ENCODE measurements at places on chromosomes 1 and 21.

DNA sequence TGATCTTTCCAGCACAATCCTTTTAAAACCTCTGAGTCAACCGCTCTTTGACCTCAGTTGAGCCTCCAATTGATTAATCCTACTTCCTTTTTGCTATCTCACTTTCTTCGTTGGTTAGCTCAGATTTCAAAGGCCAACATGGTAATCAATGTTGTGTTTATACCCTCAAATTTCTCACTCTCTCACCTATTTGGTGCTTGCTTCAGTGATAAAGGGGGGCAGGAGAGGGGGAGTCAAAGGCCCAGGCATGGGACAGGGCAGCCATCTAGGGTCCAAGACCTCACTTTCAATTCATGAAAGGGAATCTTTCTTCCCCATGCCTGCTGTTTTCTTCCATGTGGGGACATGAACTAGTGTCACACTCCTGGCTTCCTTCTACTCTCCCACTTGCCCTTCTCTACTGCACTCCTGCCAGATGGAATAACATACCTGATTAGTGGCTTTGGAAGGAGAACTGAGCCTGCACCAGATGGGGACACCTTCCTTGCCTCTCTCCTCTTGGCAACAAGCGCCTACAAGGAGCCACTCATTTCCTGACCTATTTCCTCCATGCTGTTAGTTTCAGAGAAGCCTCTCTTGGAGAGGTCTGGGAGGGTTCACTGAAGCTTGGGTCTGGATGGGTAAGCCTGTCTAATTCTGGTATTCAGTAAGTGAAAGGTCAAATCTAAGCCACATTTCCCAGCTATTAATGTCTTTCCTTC, 73.3 kb upstream of the ARHGAP29 start:
- DNase-seq: no peak

DNA sequence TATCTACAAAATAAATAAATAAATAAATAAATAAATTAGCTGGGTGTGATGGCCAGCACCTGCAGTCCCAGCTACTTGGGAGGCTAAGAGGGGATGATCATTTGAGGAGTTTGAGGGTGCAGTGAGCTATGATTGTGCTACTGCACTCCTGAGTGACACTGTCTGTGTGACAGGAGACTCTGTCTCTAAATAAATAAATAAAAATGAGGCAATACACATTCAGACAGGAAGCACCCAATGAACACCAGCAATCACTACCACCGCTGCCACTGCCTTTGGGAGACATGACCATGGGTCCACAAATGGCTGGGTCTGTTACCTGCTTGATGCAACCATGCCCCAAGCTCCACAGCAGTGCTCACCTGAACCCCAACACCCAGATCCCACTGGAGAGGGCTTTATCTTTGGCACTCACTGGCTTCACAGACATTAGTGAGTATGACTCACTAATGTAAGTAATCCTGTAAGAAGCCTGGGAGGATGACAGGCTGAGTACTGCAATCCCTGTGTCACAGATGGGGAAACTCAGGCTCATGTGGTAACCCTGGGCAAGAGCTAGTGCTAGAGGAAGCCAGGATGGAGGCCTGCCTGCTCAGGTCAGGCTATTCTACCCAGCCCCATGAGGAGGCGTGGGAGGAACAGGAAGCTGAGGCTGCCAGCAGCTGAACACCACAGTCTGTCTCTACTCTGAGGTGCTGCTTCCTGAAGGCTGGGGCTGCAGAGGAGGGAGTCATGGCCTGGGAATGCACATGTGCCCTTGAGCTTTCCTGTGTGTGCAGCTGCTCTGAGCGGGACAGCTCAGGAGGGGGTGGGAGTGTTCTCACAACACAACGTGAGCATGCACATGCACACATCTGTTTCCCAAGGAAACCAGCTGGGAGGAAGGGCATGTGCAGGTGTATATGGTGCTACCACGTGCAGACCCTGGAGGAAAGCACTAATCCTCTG, 43.0 kb downstream of the SLC9A1 start:
- DNase-seq: no peak

- no peak for DNase-seq
Observed at GRCh38 chr1:232248276-232248820, 381.6 kb downstream of the SIPA1L2 start.

DNA sequence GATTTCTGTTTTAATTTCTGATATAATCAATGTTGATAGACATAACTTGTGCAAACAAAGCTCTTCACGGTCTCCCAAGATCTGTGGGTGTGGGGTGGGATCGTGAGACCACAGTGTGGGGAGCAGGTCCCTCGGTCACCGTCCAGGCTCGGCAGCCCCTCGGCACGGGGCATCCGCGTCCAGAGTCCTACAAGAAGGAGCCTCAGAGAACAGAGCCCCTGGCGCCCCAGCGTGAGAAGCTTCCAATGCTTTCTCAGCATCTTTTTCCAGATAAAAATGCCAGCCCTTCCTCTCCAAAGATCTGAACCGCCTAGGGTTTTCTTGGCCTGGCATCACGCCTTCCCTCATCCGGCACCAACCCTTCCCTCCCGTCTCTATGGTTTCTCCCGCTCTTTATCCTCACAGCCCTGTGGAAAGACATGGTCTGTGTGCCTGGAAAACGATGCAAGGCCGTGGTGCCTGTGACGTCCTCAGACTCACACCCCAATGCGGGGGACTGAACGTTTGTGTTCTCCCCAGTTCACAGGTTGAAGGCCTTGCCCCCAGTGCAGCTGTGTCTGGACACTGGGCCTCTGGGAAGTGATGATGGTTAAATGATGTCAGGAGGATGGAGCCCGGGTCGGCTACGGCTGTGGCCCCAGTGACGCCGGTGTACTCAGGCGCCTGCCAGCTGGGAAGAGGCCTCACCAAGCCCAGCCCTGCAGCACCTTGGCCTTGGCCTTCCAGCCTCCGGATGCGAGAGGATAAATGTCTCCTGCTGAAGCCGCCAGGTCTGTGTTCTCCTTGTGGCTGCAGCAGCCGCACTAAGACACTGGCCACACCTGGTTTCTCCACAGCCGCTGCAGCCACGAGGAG, 45.9 kb upstream of the COL6A2 start:
- DNase-seq: no peak

DNA sequence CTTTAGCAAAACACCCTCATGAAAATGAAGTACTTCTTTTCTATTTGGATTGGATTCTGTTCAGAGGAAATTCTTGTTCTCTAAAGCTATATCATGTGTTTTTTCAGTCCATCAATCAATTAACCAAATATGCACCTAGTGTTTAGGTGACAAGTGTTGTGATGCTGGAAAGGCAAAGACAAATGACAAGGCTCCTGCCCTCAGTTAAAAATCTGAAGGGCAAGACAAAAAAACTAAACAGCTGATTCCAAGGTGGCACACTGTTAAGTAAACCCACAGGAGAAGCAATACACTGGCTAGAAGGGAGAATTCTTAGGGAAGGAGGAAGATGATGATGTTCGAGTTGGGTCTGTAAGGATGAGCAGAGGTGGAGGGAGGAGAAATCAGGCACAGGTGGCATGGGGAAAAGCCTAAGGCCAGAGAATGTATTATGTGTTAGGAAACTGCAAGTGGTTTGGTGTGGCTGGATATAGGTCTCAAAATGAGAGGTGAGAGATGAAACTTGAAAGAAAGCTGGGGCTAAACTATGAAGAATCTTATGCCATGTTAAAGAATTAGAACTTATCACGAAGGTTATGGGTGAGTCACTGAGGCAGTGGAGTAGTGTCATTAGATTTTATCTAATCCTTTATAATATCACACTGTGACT, 51.8 kb upstream of the GFI1 start:
- DNase-seq: no peak

GRCh38 chr1:170200621-170201397, 55.0 kb downstream of the NTMT2 start:
- no peak for DNase-seq

DNA sequence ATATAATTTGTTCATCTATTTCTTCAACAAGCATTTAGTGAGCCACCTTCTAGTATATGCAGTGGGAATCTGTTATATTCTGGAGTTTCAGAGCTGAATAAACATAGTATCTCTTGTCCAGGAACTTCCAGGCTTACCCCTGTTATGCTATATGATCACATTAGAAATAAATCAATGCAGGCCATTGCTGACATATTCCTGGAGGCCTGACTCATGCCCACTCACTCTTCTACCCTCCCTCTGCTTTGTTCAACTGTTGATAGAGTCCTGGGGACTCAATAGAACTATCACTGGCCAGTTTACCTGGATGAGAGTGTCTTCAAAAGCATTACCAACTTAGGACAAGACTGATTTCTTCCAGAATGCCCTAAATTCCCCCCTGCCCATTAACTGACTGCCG, 29.3 kb upstream of the SRSF10 start:
- DNase-seq: no peak

GRCh38 chr1:3879787-3880428, 20.2 kb downstream of the C1orf174 start:
- DNase-seq: no peak

DNA sequence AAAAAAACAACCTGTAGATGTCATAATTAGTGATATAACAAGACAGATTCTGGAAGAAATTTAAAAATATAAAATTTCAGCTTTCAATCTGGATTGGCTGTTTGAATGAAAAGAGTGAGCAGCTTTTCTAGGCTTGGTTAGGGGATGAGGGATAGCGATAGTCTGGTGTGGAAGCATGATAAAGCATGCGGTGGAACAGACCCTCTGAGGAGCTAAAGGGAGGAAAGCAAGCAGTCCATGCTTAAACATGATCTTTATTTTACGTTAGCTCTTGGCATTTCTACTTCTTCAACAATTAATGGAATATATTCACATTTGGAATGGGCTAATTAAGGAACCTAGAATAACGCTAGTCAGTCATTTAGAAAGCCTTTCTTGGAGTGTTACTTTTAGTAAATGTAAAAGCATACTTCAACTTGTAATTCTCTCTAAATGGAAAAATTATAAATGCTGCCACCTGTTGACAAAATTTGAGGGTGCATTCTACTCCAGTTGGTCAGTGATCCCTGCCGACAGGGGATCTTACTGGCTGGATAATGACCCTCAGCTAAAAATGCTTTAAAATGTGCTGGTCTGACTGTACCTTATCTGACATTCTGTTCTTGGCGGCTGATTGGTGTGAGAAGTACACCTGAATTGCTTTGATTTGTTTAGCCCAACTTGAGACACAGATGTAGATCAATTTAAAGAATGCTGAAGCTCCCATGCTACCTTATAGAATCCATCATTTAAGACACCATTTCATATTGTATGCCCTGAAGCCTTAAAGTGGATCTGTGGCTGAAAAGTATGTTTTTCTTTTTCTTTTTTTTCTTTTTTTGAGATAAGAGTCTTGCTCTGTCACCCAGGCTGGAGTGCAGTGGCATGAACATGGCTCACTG, 61.2 kb downstream of the AK4 start:
- no peak for DNase-seq

DNA sequence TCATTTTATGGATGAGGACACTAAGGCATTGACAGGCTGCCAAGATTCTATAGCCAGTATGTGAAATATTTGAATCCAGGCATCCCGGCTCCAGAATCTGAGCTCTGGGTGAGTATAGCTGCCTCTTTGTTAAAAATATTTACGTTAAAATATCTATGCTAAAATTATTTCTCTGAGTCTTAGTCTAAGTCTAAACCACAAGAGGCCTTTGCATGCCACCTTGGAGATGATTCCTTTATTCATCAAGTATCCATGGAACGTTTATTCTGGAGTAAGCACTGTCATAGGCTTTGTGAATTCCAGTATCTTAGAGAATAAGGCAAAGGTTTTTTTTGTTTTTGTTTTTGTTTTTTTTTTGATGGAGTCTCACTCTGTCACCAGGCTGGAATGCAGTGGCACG, 116.4 kb downstream of the GREM2 start:
- DNase-seq: no peak

DNA sequence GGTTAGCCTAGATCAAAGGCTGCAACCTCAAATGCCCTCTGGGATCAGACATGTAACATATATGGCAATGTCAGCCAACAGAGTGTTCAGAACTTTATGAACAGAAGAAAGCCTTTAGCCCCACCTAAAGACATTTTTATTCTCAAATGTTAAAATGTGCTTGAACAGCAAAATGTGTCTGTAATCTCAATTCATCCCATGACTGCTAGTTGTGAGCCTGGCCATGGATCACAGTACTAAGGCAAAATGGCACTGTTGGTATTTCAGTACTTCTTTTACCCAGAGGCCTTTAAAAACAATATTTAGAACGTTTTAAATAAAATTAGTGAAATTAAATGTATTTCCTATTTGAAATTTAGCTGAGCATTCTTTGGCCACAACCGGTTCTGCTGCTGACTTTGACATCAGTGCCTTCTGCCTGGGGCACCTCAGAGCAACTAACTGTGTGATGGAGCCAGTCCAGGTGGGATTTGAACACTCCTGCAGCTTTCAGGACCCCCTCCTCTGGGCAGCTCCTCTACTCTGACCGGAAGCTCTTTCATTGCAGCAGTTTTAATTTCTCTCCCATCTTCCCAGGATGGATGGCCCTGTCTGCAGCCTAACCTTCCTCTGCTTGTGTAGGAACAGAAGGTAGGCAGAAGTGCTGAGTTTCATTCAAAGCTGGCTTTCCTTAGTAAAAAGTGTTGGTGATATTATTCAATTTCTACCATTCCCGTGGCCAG, 68.3 kb upstream of the NFIA start:
- no peak for DNase-seq

GRCh38 chr1:160829766-160830165, 32.9 kb downstream of the CD244 start:
- DNase-seq: no peak

DNA sequence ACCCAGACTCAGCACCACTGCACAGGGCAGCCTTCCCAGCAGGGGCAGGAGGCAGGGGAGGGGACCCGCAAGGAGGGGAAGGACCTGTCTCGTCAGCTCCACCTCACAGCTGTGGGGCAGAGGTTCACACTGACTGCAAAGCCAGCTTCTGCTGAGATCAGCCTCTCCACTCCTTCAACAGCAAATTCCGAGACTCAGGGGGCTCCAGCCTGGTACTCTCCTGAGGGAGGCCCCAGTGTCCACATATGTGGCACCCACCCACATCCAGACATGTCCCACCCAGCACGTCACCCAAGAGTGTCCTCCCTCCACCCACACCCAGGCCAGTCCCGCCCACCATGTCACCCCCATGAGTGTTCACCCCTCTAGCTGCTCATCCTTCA, 329.5 kb downstream of the NPHP4 start:
- DNase-seq: no peak

Measured in NCI-H524 treated with DMSO at 0.1 percent for 48 hours (cell line).